Hematopoietic multipotent progenitor cell treated with erythropoietin and hydrocortisone succinate and interleukin-3 and kit ligand, for 4 days (in vitro differentiated cells): ENCODE measurements at places on chromosomes 2 and 18.

GRCh38 chr18:58808349-58808748 is 56.3 kb upstream of the ZNF532 start:
- no peak for DNase-seq

DNA sequence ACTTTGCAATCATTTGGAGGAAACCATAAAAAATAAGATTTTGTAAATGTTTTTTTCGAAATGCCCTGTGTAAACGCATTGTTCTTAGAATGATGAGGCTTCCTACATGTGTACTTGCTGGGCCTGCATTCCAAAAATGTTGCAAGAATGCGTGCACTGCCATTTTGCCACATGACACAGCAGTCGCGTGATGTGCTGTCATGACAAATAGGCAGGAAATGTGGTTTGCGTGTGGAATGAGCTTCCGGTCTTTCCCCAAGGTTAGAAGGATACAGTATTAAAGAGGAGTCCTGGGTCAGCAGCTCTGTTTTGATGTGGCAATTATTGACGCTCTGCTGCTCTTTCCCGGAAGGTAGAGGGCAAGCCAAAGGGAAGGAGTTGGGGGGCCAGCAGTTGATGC is 18.1 kb upstream of the SERPINB2 start:
- peak; percentile 30 for DNase-seq

- DNase-seq, result peak; percentile 31
Observed at GRCh38 chr2:235605312-235606003, 111.6 kb downstream of the AGAP1 start.

DNA sequence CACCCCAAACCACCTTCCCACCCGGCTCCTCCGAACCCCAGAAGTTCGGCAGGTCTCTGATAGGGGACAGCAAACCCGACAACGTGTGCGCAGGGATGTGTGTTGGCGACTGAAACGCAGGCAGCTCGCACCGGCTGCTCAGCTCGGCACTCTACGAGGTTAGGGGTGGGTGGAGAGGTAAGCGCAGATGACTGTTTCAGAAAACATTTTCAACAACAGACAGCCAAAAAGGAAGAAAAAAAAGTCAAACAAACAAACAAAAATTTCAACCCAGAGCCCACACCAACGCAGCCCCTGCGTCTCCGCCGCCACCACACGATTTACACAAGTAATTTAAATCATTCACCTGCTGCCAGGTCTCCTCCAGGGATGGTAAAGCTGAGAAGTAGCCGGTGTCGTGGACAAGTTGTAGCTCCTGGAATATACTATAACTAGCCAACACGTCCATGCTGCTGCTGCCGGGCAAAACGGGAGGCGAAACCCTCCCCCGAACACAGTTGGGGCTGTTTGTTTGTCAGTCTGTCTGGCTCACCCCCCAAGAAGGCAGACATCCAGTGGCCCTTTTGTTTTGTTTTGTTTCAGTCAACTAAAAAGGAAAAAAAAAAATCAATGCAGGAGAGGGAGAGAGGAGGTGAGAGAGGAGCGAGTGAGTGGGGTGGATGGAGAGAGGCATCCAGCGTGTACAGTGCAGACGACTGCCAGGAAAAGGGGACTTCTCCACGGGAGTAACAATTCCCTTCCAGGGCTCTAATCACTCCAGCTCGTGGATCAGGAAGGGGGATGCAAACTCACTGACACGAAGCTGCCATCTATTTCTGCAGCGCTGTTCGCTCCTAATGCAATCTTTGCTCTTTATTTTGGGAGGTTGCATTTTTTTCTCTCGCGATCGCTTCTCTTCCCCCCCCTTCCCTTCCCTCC is at the start of gene KLF7:
Gene KLF7 (minus strand): TSS at position 828 of the 918 bp plus-strand sequence. CDS start 380 bp downstream, at position 448.
- peak; percentile 57 for DNase-seq

- DNase-seq, result no peak
Observed at GRCh38 chr2:241801611-241802420, 7.2 kb upstream of the NEU4 start.

DNA sequence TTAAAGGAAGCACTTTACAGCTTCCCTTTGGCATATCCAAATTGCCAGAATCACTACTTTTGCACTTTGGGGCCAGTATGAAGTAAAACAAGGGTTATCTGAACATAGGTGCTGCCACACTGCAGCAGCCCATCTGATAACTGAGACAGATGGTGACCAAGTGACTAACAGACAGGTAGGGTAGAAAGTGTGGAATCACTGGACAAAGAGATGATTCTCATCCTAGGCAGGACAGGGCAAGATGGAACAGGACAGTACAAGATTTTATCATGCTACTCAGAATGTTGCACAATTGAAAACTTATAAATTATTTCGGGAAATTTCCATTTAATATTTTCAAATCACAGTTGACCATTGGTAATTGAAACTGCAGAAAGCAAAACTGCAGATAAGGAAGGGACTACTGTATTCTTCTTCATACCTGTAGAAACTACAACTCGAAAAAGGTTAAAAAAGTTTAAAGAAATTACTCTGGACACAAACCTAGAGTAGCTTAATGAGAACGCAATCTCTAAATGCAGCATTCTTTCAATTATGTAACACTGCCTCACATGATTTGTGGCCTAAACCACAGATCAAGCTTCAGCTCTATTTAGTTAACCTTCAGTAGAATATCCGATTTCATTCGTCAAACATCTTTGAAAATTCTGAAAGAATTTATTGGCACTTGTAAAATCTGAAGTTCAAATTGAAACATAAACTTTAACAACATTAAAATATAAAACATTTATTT is 31.4 kb downstream of the HEATR5B start:
- peak; percentile 38 for DNase-seq

DNA sequence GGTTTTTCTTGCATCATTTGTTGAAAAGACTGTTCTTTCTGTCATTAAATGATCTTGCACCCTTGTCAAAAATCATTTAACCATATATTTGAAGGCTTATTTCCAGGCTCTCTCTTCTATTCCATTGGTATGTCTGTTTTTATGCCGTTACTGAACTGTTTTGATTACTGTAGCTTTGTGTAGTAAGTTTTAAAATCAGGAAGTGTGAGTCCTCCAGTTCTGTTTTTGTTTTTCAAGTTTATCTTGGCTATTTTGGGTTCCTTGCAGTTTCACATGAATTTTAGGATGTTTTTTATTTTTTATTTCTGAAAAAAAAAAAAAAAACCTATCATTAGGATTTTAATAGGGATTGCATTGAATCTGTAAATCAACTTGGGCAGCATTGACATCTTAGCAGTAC is 39.0 kb downstream of the SLC39A10 start:
- DNase-seq, result no peak

GRCh38 chr2:64359892-64360657 is 93.9 kb upstream of the LGALSL start:
- peak; percentile 79 for DNase-seq
